ENCODE measurements at places on chromosomes 2 and 18.

DNA sequence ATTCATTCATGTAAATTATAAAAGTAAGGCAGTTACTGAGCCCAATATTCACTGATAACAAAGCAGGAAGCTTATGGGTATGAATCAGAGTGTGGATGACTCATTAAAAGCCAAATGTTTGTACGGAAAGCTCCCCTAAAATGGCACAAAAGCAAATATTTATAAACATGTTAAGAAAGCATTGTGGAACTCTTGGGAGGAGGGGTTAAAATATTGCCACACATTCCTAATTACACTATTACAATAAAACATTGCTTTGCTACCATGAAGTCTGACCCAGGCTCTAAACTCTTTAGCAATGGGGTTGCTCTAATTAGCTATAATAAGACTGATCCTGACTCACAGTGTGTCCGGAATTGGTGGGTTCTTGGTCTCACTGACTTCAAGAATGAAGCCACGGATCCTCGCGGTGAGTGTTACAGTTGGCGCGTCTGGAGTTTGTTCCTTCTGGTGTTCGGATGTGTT is 110.9 kb downstream of the NAB1 start:
- peak; percentile 75 for DNase-seq

DNA sequence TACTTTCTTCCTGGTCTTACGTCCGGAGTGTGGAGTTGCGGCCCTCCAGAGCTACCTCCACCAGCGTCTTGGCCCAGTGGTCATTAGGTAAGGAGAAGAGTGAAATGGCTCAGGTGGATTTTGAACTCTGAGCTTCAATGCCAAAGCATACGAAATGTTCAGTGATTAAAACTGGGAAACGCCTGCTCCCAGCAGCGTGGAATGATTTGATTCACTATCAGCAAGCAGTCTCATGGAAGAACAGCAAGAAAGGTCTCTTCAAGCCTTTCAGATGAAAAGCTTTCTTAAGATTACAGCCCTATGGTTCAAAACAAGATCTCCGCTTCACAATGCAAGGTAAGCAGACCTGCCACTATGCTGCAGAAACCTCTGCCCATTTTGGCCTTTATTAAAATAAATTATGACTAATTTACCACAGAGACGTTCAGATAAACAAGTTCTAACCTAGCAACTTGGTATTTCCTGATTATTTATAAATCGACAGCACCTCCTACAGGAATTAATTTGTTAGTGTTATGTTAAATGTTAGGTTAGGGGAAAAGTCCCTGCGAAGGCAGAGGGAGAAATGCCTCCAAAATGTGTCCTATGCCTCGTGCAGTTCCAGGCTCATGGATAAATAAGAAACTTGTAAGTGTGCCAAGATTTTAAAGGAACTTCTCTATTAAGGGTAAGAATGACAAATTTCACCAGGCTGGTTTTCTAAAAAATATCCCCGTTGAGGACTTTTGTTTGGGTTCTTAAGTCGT is 10.1 kb downstream of the SP9 start:
- DNase-seq = peak; percentile 74

DNA sequence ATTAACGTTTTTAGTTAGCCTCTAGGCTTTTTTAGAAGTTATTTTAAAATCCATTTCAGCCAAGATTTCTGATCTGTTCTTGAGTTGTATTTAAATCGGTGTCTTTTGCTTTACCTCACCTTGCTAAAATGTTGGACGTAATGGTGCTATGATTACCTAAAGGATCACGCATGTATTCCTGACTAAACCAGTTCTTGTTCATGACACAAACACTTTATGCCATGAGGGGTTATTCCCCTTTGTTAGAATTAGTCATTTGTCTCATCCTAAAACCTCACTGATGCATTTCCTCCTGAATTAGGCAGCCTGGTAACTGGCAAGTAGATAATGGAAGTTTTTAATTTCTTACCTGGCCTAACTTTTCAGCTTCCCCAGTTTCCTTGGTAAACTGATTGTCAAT is 185.4 kb upstream of the TANK start:
- DNase-seq = peak; percentile 27

- DNase-seq = peak; percentile 62
These were observed 32.3 kb downstream of the UBXN4 start for GRCh38 chr2:135773917-135774316.

GRCh38 chr18:75207310-75208154 is 1.4 kb downstream of the PTGR3 start:
- peak; percentile 30 for DNase-seq

- DNase-seq = peak; percentile 7
These were observed 24.5 kb downstream of the LOXHD1 start for GRCh38 chr18:46632401-46633071.

DNA sequence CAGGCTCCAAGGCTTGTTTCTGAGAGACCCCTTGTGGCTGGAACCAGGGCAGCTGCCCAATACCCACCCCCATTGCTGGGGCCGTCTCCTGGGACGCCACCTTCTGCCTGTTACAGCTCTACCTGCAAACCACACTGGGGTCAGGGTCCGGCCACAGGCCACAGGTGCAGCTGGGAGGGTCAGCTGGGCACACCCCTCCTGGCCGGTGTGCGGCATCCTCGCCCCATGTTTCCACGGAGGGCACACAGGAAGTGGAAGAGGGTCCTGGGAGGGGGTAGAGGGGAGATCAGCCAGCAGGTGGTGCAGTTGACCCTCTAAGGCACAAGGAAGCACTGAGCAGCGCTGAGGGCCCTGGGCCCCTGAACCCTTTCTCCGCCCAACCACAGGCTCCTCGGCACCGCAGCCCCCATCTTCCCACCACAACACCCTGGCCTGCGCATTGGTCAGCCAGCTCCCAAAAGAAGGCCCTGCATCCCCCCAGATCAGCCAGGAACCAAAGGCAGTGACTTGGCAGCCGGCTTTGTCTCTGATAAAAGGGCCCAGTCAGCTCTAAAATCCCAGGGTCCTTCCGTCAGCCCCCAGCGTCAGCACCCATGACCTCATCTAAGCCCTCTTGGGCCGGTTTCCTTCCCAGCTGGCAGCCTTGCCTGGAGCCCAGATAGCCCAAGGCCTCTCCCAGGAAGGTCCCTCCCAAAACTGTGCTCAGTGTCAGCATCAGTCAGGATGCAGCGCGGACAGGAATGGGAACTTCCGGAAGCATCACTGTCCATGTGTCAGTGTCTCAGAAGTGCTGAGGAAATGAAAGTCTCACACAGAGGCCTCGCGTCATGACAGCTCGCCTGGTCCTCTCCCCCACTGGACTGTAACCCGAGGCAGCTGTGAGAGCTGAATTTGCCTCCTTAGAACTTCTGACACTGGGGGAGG is 1.7 kb downstream of the ERFE start:
- peak; percentile 91 for DNase-seq

- no peak for DNase-seq
These were observed 256.6 kb upstream of the NT5C1B start for GRCh38 chr2:18845854-18846445.

GRCh38 chr18:49241852-49242251 is 218.6 kb downstream of the DYM start:
- no peak for DNase-seq

DNA sequence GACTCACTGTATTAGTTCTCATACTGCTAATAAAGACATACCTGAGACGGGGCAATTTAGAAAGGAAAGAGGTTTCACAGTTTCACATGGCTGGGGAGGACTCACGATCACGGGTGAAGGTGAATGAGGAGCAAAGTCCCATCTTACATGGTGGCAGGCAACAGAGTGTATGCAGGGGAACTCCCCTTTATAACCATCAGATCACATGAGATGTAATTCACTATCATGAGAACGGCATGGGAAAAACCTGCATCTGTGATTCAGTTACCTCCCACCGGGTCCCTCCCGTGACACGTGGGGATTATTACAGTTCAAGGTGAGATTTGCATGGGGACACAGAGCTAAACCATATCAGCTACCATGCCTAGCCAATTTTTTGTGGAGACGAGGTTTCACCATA is 168.2 kb downstream of the NEDD4L start:
- peak; percentile 58 for DNase-seq

DNA sequence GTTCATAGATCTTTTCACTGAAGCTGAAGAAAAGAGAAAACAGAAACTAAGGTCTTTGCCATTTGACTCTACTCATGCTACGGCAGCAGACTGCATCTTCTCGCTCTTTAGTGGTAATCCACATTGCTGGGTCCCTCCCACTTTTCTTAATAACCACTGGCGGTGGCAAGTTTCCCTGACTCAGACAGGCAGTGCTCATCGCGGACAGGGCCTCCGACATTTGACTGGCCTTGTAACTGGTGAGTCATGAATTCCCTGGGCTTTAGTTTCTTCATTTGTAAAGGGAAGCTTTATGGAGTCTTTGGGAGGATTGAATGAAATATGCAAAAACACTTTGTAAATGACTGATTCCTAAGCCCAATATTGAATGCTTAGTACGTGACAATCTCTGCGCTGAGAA is 238.2 kb upstream of the RBBP8 start:
- DNase-seq = peak; percentile 10

DNA sequence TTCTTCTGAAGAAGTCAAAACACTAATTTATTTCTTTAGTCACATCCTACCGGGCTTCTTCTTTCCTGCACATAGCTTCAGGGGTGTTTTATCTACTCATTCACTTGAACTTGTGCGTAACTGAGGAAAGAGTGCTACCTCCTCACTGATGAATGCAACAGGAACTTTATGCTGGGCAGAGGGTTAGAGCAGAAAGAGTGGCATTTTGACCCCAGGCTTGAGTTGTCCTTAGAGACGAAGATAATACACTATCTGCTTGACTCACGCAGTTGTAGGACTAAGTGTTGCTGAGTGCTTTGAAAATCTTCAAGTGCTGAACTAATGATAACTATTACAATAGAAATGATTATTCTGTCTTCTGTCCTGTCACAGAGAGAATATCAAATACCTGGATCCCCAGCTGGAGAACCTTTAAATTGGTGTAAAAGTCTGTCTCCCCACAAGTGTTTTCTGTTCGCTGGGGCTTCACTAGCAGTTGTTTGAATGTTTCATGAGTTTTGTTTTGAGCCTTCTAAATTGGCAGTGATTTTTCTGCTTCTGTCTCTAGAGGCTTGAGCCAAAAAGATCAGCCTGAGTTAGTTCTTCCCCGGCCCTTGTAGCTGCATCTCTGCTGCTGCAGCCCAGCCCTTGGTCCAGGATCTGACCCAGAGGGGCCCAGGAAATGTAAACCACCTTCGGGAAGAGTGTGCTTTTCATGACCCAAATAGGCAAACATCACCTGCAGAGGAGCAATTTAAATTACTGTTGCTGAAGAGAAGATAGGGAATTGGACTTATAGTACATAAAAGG is 86.3 kb upstream of the LGALSL start:
- DNase-seq = no peak

- DNase-seq = peak; percentile 85
These were observed 74.7 kb upstream of the MGAT4A start for GRCh38 chr2:98805412-98806171.

- DNase-seq = no peak
These were observed 42.1 kb downstream of the DDX18 start for GRCh38 chr2:117856415-117857210.

- no peak for DNase-seq
These were observed 379.8 kb upstream of the LINC00305 start for GRCh38 chr18:64528646-64529045.

- no peak for DNase-seq
These were observed 160.5 kb upstream of the RND3 start for GRCh38 chr2:150647943-150648342.

- DNase-seq = peak; percentile 94
These were observed 2.9 kb upstream of the WDR7 start for GRCh38 chr18:56647951-56648893.

DNA sequence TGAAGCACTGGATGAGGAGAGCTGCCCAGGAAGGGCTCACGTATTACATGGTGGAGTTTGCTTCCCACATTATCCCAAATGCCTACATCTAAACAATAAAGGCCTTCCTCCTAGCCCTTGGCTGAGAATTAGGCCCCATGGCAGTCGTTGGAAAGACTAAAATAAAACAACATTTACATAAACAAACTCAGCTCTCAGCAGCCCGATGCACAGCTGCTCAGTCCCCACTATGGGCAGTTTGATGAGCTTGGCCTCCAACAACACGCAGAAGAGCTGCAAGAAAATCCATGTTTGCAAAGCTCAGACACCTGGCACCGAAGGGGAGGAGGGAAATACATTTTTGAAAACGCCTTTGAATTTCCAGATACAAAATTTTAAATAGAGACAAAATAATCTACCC is 352.4 kb downstream of the EIPR1 start:
- no peak for DNase-seq

- DNase-seq = no peak
These were observed 165.3 kb downstream of the NEDD4L start for GRCh38 chr18:58209326-58209725.

DNA sequence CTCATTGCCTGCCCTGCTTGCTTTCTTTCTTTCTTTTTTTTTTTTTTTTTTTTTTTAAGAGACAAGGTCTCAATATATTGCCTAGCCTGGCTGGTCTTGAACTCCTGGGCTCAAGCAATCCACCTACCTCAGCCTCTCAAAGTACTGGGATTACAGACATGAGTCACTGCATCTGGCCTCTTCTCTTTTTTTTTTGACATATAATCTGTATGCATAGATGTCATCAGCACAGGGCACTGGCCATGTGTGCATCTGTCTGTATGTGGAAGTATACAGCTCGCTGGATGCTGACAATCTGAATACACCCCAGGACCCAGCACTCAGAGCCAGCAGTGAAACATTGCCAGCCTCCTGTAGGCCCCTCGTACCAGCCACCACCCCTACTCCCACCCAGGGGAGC is 49.5 kb downstream of the TFCP2L1 start:
- DNase-seq = peak; percentile 15

DNA sequence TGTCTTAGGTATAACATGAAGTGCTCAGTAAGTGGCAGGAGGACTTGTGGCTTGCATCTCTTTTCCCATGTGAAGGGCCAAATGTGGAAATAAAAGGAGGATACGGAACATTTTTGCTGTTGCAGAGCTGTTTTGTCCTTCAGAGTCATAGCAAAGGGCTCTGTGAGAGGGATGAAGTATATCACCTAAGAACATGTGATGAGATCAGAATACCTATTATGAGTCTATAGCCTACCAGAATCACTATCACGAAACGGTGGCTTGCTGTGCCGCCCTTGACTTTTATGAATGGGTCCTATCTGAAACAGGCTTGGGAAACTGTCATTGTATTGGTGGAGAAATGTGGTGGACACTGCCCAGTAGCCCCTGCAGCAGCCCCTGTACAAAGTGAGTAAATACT is 67.0 kb upstream of the ITGB6 start:
- no peak for DNase-seq

- peak; percentile 29 for DNase-seq
These were observed 50.0 kb downstream of the RBBP8 start for GRCh38 chr18:22983175-22983574.

DNA sequence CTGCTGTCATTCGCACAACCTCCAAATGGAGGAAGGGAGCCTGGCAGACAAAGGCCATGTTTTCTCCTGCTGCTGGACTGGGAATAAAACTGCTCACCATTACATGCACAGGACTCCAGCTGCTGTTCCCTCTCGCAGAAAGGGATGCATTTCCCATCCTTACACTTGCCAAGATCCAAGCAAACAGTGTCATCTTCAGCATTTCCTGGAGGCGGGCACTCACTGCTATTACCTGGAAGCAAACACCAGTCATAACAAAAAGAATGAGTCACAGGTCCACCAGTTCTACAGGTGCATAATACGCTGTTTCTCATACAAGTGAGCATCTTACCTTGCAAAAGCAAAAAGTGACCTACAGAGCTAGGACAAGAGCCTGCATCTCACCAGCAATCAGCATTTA is 22.7 kb downstream of the IAH1 start:
- no peak for DNase-seq

All from suppressor macrophage treated with lipopolysaccharide for 1 hour (primary cell).